ENCODE measurements at places on chromosomes 6 and 20. TPM values are rescaled to one million over a fixed set of nuclear protein-coding genes. Genes with fewer than 3 reads are reported as not detected.

Gene COL21A1
- not detected for total RNA-seq

Gene IL20RA
- total RNA-seq = not detected

Gene DNMT3B
- 1.4 TPM for total RNA-seq

Gene HTR1E
- total RNA-seq = not detected

Gene PRR18
- total RNA-seq = 0.07 TPM

Gene BPIFB4
- total RNA-seq = not detected

Gene LZTS3
- total RNA-seq = 1.0 TPM

Gene TRDN
- not detected for total RNA-seq

Gene STX16
- total RNA-seq = 69.2 TPM

Gene TRIM10
- not detected for total RNA-seq

Gene SLCO4A1
- total RNA-seq = 44.9 TPM

Gene GRM1
- total RNA-seq = not detected

Gene PRDM13
- 0.07 TPM for total RNA-seq

Gene PXDC1
- 0.24 TPM for total RNA-seq

Gene ARMC2
- total RNA-seq = 6.2 TPM

Gene TSHZ2
- 1.6 TPM for total RNA-seq

Gene SIGLEC1
- total RNA-seq = 0.24 TPM

Gene RAB44
- total RNA-seq = not detected

Gene LRFN2
- not detected for total RNA-seq

Gene AGER
- total RNA-seq = 12.5 TPM

Gene GGTLC1
- total RNA-seq = not detected

Gene PACRG
- not detected for total RNA-seq

Gene FNDC11
- total RNA-seq = 0.26 TPM

Gene HSPA1L
- 3.5 TPM for total RNA-seq

Gene SPATA25
- total RNA-seq = 0.98 TPM

Gene SPEF1
- total RNA-seq = 0.13 TPM

Gene LINC00237
- total RNA-seq = not detected

Gene GSTA1
- not detected for total RNA-seq

Gene LKAAEAR1
- 0.29 TPM for total RNA-seq

Gene CST8
- total RNA-seq = not detected

Gene RNF182
- total RNA-seq = not detected

Gene VSX1
- total RNA-seq = not detected

Gene BPI
- total RNA-seq = not detected

Gene MATN4
- 0.22 TPM for total RNA-seq

Gene GPR63
- 1.6 TPM for total RNA-seq

Gene CTCFL
- not detected for total RNA-seq

Gene MDC1
- total RNA-seq = 59.4 TPM

Gene PSORS1C2
- not detected for total RNA-seq

Gene RRAGD
- total RNA-seq = 7.3 TPM

Gene ELOVL2
- not detected for total RNA-seq

Gene NKAPL
- 0.22 TPM for total RNA-seq

Gene GSTA3
- total RNA-seq = not detected

Gene MOXD1
- not detected for total RNA-seq

Gene C6orf52
- 7.4 TPM for total RNA-seq

Gene ATP9A
- total RNA-seq = 2.0 TPM

Gene SULF2
- 1.4 TPM for total RNA-seq

Gene PTGIS
- 7.6 TPM for total RNA-seq

Gene EYA4
- not detected for total RNA-seq

Gene RAD21L1
- total RNA-seq = not detected

Gene UBD
- 2.5 TPM for total RNA-seq

Gene TMEM74B
- total RNA-seq = not detected

Gene HEY2
- 0.09 TPM for total RNA-seq

Gene CDH26
- 0.91 TPM for total RNA-seq

Gene ZBP1
- total RNA-seq = 1.8 TPM

Gene CFB
- 0.31 TPM for total RNA-seq

All from CD8-positive, alpha-beta memory T cell (primary cell).